Spleen (tissue), 13 donors: ENCODE measurements at places on chromosomes 5 and 9.

DNA sequence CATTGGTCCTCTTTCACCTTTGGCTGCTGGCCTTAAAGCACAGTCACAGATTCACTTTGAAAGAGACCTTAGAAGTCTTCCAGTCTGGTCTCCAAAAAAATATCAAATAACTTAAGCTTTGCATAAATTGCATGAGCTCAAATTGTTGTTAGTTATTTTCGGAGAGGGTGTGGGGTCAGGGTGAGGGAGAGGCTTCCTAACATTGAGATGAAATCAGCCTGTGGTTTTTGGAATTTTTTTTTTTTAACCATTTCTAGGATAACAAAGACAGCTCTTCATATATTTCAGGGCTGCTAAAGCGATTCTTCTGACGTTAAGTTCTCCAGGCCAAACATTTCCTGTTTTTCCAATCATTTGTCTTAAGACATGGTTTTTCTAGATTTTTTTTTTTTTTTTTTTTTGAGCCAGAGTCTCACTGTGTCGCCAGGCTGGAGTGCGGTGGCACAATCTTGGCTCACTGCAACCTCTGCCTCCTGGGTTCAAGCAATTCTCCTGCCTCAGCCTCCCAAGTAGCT lies 4.5 kb downstream of the OCLN start:
- DNase-seq = no peak

DNA sequence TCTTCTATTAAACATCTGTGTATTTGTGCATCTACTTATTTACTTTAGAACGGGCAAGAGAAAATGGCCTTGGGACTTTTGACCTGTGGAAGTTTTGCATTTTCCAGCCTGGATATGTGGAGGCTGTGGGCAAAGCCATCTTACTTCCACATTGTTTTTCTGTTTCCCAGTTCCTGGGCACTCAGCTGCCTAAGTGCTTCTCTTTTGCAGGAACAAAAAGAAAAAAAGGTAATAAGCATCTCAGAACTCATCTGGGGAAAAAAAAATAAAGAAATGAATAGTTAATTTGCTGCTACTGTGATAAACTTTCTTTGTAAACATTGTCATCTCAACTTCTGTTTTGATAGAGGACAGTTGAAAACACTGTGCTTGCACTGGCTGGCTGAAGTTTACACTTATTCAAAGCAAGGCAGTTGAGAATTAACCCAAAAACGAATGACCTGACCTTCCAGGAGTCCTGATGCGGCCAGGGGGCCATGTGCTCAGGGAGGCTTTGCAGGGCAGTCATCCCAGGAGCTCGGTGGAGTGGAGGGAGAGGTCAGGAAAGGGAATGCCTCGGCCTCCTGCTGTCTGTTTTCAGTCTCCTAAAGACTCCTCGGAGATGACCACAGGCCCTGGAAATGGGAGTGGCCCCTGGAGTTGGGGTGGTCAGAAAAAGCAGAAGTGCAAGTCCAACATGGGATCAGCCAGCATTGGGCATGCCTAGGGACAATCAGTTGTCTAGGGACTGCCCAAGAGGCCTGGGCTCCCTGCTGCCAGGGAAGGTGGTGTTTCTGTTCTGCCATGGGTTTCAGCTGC lies 75.5 kb downstream of the RAI14 start:
- DNase-seq = no peak

DNA sequence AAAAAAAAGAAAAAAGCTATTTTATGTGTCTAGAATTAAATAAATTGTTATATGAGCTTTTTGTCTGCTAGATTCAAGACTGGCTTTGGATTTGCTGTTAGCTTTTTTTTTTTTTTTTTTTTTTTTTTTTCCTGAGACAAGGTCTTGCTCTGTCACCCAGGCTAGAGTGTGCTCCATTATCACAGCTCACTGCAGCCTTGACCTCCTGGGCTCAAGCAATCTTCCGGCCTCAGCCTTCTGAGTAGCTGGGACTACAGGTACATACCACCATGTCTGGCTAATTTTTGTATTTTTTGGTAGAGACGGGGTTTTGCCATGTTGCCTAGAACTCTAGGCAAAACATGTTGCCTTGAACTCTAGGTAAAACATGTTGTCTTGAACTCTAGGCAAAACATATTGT lies 16.7 kb downstream of the GPBP1 start:
- DNase-seq = no peak

DNA sequence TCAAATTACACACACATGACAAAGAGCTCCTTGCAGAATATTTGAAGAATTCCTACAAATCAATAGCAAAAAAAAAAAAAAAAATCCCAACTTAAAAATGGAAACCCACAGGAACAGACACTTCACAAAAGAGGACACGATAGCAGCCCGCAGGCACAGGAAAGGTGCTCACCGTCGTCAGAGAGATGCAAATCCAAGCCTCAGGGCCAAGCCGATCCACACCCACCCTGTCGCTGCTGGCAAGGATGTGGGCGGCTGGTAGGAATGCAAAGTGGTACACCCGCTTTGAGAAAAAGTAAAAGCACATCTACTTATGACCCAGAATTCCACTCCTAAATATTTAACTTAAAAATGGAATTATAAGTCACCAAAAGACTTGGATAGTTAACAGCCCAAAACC lies 10.8 kb downstream of the LCN9 start:
- peak; percentile 52 for DNase-seq

DNA sequence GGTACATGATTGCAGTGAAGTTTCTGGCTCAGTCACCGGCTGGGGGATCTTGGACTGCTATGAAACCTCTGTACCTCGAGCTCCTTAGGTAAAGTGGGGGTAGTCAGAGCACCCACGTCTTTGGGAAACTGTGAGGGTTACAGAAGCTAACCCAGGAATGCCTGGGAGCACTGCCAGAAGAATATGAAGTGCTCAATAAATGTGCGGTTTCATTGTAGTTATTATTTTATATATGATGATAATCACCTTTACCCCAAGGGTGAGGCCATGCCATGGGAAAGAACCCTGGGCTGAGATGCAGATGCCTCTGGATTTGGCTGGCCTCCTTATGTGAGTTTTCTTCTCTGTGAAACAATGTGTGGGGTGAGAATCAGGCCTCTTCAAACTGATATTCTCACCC lies 3.7 kb downstream of the NPR3 start:
- DNase-seq = no peak
